ENCODE measurements at places on chromosomes 11 and 22.

DNA sequence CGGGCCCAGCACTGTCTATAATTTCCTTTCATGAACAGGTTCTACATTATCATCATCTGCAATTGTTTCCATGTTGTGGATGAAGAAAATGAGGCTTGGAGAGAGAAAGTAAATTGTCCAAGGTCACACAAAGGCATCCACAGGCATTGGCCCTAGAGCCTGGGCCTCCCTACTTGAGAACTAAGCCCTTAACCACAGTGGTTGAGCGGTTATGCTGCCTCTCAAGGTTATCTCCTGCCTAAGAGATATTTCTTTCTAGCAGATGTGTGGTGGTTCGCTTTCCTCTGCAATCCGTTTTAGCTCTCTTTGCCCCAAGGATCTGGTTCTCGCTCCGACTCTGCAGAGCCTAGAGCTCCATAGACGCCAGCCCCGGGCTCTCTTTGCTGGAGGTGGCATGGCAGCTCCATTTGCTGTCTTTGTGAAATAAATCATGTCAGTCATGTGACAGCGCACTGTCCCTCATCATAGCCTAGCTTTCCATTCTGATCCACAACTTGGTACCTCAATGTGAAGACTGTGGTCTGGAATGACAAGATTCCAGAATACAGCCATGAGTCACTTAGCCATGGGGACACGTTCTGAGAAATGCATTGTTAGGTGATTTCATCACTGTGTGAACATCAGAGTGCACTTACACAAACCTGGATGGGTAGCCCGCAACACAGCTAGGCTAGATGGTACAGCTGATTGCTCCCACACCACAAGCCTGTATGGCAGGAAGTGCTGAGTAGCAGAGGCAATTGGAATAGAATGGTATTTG lies 27.2 kb downstream of the RPS6KA4 start:
- H3K27ac ChIP-seq = no peak overlapping the region
- H3K27me3 ChIP-seq = peaks cover 42% of the 10 kb centered on the region
- DNase-seq = peak; percentile 51
- H3K36me3 ChIP-seq = no peaks in the 10 kb centered on the region
- H3K4me1 ChIP-seq = peaks cover 27% of the 10 kb centered on the region

GRCh38 chr22:49779853-49780697 lies 47.6 kb downstream of the BRD1 start:
- H3K27me3 ChIP-seq = no peaks in the 10 kb centered on the region
- no peak overlapping the region for H3K27ac ChIP-seq
- H3K4me3 ChIP-seq = no peak overlapping the region
- H3K36me3 ChIP-seq = peaks cover 33% of the 10 kb centered on the region
- no peak for DNase-seq
- peaks cover 11% of the 10 kb centered on the region for H3K4me1 ChIP-seq

GRCh38 chr11:45444796-45445195 lies 158.7 kb upstream of the SYT13 start:
- H3K36me3 ChIP-seq = no peaks in the 10 kb centered on the region
- no peaks in the 10 kb centered on the region for H3K4me1 ChIP-seq
- no peak overlapping the region for H3K27ac ChIP-seq
- DNase-seq = no peak
- H3K27me3 ChIP-seq = no peaks in the 10 kb centered on the region
- no peak overlapping the region for H3K4me3 ChIP-seq

- H3K27ac ChIP-seq = no peak within 1 kb of the TSS
- H3K36me3 ChIP-seq = no peaks in the 10 kb centered on the region
- H3K27me3 ChIP-seq = peaks cover 25% of the 10 kb centered on the region
Observed at GRCh38 chr11:61679893-61680621, at the start of gene DAGLA. TSS of gene DAGLA (plus strand) at chr11:61680391. CDS start at chr11:61720156, 39,765 bp downstream.

GRCh38 chr11:4495487-4495886 lies 13.0 kb downstream of the OR52K1 start:
- no peak overlapping the region for H3K27ac ChIP-seq
- peaks cover 22% of the 10 kb centered on the region for H3K27me3 ChIP-seq
- no peak for DNase-seq
- H3K4me3 ChIP-seq = no peak overlapping the region
- peaks cover 2% of the 10 kb centered on the region for H3K36me3 ChIP-seq

GRCh38 chr11:6273188-6273587 lies 13.6 kb downstream of the CCKBR start:
- H3K27me3 ChIP-seq = peaks cover 31% of the 10 kb centered on the region
- no peaks in the 10 kb centered on the region for H3K36me3 ChIP-seq
- peaks cover 3% of the 10 kb centered on the region for H3K4me1 ChIP-seq
- no peak overlapping the region for H3K27ac ChIP-seq
- no peak overlapping the region for H3K4me3 ChIP-seq

DNA sequence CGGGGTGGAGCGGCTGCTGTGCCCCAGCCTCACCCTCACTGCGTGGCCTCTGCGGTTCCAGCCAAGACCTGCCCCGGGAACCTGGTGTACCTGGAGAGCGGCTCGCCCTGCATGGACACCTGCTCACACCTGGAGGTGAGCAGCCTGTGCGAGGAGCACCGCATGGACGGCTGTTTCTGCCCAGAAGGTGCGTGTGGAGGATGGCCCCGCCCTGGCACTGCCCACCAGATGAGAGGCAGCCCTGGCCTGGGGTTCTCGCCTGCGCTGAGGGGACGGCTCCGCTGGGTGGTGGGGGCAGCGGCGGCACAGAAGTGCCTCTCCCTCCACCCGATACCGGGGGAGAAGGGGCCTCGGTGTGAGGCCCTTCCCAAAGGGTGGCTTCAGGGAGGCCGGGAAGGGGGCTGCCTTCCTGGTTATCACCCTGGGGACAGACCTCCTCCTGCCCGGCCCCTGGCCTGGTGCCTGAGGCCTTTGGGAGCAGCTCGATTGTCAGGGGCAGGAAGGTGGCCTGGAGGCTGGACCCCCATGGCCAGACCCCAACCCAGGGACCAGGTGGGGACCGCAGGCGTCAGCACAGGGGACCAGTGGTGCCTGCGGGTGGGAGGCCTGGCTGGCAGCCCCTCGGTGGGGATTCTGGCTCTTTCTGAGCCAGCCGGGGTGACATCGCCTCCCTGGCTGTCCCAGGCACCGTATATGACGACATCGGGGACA lies 7.1 kb downstream of the MUC2 start:
- H3K27me3 ChIP-seq = no peaks in the 10 kb centered on the region
- H3K27ac ChIP-seq = no peak overlapping the region
- H3K36me3 ChIP-seq = no peaks in the 10 kb centered on the region
- H3K4me3 ChIP-seq = no peak overlapping the region
- DNase-seq = no peak

GRCh38 chr11:128580612-128581011 lies 6.7 kb downstream of the ETS1 start:
- DNase-seq = no peak
- H3K4me3 ChIP-seq = no peak overlapping the region
- H3K4me1 ChIP-seq = peaks cover 31% of the 10 kb centered on the region
- no peak overlapping the region for H3K27ac ChIP-seq
- H3K27me3 ChIP-seq = no peaks in the 10 kb centered on the region
- no peaks in the 10 kb centered on the region for H3K36me3 ChIP-seq

DNA sequence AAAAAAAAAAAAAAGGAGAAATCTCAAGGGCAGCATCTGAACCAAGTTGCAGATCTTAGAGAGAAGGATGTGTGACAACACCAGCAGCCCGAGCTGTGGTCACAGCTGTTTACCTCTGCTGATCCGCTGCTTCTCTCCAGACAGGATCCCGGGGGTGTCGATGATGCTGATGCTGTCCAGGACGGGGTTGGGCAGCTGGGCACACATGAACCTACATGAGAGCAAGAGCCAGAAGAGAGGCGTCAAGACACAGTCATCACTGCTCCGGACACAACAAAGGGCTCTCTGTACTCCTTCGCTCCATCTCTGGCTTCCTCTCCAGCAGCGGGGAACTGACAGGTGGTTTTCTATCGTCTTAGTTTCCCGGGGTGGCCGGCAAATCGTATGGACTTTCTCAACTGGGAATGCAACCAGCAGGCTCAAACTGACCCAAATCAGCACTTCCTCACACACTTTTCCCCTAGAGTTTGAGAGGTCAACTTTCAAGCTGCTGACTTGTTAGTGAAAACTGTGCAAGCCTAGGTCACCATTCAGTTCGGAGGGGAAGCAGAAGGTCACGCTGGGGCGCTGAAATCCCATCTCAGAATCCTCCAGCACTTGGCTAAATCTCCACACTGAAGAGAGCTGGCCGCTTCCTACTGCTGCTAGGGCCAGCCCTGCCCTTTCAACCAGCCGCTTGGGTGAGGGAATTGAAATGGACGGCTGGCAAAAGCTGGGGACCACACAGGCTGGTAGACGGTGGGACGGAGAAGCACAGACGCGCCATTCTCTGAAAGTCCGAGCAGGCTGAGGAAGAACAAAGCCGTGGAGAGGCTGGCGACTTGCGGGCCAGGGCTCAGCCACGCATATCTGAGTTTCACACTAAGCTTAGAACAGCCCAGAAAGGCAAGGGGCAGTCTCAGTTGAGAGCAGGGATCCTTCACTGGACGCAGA lies 3.8 kb downstream of the EHD1 start:
- H3K27ac ChIP-seq = peak overlapping the region; percentile 93
- H3K4me3 ChIP-seq = peak overlapping the region; percentile 98
- H3K27me3 ChIP-seq = no peaks in the 10 kb centered on the region

DNA sequence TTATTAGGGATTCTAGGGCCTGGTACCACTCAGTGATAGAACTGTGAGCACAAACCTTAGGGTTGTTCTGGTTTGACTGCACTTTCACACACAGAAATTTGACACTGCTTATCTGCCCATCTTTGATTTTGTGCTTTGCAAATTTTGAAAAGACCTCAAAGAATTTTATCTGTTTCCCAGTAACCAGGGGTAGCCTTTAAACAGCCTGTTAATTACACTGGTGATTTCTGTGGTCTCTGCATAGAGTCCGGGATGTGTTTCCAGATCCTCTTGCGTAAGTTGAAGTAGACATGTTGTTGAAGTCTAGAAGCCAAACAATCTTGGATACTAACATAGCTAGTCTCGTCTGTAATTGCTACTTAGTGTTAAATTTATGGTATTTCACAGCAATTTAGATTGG lies 75.3 kb downstream of the C22orf31 start:
- H3K27ac ChIP-seq = no peak overlapping the region
- peaks cover 14% of the 10 kb centered on the region for H3K27me3 ChIP-seq
- no peak overlapping the region for H3K4me3 ChIP-seq
- DNase-seq = no peak

DNA sequence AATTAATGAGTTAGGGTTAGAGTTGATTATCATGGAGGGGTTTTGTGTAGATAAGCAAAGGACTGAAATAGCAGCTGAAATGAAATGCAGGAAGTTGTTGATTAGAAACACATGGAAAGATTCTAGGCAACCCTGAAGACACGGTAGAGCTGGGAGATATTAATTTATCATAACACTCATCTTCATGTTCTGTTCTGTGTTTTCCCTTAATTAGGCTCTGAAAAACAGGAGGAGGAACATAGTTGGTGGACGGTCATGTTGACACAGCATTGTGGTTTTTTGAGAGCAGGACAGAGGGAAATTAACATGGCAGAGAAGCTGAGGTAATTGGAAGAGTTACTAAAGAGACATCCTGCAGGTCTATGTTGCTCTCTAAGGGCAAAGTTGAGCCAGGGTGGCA lies 138.8 kb upstream of the UBASH3B start:
- H3K27me3 ChIP-seq = peaks cover 5% of the 10 kb centered on the region
- H3K4me1 ChIP-seq = no peaks in the 10 kb centered on the region
- DNase-seq = no peak
- no peaks in the 10 kb centered on the region for H3K36me3 ChIP-seq

- no peak overlapping the region for H3K27ac ChIP-seq
- no peak overlapping the region for H3K4me3 ChIP-seq
- H3K4me1 ChIP-seq = no peaks in the 10 kb centered on the region
- peaks cover 9% of the 10 kb centered on the region for H3K27me3 ChIP-seq
- no peak for DNase-seq
- no peaks in the 10 kb centered on the region for H3K36me3 ChIP-seq
Observed at GRCh38 chr22:50058906-50059880, 1.1 kb upstream of the TTLL8 start.

DNA sequence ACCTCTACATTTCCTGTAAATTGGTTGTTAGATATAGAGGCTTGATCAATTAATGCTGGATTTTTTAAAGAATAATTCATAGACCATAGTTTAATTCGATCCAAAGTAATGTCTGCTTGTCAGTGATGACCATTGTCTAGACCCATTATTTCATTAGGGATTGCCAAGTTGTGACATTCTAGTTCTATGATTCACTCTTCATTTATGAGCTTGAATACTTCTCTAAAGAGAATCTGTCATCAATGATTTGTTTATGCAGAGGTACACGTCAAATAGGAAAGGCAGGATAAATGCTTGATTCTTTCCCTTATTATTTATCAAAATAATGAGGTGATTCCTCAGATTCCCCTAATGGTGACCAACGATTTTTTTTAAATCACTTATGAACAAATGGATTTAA lies 24.0 kb upstream of the ROBO3 start:
- H3K4me1 ChIP-seq = peaks cover 20% of the 10 kb centered on the region
- H3K27ac ChIP-seq = no peak overlapping the region
- H3K4me3 ChIP-seq = no peak overlapping the region

DNA sequence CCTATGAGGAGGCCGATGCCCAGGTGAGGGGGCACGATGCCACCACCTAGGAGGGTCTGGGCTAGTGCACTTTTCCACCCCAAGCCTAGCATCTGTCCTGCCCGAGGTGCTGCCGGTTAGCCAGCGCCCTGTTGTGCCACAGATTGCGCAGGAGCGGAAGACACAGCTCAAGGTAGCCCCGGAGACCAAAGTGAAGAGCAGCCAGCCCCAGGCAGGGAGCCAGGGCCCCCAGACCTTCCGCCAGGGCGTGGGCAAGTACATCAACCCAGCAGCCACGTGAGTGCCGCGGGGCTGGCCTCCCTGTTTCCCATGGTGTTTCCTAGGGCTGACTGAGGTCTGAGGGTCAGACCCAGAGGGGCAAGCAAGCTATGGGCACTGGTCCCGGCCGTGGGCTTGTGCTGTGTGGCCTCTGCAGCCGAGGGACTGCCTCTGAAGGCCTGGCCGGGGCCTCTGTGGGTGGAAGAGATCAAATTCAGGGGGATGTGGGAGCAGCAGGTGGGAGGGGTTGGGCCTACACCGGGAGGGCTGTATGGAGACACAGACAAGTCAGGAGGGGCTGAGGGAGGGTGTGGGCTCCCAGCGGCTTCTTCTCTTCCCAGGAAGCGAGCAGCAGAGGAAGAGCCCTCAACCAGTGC lies 29.1 kb downstream of the PPIL2 start:
- no peak overlapping the region for H3K4me3 ChIP-seq
- H3K4me1 ChIP-seq = peaks cover 6% of the 10 kb centered on the region
- H3K36me3 ChIP-seq = peaks cover 23% of the 10 kb centered on the region
- H3K27ac ChIP-seq = no peak overlapping the region
- no peak for DNase-seq

GRCh38 chr22:39135092-39135896 lies 17.2 kb downstream of the CBX7 start:
- H3K4me3 ChIP-seq = no peak overlapping the region
- H3K27me3 ChIP-seq = no peaks in the 10 kb centered on the region
- peaks cover 7% of the 10 kb centered on the region for H3K4me1 ChIP-seq
- H3K36me3 ChIP-seq = no peaks in the 10 kb centered on the region

Measured in activated CD8-positive, alpha-beta T cell treated with anti-CD3 and anti-CD28 coated beads, Interleukin-2, amount 10 ng/mL, durations not matched to agents 7 days and 5 days (primary cell).